Urinary bladder (tissue), 4 donors: ENCODE measurements at places on chromosomes 16 and 17. TPM values are rescaled to one million over a fixed set of nuclear protein-coding genes. Genes with fewer than 3 reads are reported as not detected.

NOG gene
- 1.9 TPM for total RNA-seq

DNA sequence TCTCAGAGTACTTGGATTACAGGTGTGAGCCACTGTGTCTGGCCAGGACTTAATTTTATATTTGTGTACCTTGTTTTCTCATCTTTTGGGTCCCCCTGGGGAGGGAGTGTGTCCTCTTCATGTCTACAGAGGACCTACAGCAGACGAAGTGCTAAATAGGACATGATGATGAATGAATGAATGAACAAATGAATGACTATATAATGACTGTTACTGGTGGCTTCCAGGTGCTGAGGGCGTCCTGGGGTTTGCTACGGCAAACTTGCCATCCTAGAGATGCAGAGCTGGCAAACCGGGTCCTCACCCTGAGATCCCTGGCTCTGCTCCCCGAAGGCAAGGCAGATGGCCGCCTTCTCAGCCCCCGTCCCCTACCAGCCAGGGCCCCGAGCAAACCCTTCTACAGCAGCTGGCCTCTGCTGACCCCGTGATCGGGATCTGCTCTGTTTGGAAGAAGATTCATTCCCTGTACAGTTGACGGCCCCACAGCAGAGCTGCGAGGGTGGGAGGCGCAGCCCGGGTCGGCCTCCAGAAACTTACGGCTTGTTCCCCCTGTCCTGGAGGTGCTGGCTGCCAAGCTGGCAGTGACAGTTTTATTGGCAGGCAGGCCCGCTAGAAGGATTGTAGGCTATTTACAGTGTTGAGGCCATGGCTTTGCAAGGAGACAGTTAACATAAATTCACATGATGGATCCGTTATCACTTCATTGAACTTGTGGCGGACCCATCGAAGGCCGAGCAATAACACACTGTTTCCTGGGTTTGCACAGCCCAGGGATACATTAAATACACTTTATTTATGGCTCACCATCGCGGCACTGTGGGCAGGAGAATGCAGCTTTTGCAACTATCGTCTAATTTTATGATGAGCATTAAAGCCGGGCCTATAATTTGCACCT, 197.7 kb upstream of the GSE1 start:
- no peak for DNase-seq

- DNase-seq: no peak
Observed at GRCh38 chr16:64475627-64476351, 646.1 kb downstream of the CDH11 start.

DNA sequence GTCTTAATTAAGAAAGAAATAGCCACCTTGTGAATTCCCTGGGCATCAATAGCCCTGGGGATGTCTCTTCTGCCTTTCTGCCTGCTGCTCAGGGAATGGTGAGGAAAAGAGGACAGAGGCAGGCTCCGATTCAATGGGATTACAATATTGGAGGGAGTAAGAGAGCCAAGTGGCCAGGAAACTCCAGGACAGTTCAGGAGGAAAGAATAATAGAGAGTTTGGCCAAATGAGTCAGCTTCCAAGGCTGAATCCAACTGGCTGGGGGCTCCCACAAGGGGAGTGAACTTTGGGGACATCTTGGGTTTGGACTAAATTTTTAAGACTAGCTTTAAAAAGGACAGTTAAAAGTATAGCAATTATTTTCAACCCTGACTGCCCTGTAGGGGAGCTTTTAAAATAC, 235.8 kb upstream of the ASIC2 start:
- DNase-seq: no peak

DNA sequence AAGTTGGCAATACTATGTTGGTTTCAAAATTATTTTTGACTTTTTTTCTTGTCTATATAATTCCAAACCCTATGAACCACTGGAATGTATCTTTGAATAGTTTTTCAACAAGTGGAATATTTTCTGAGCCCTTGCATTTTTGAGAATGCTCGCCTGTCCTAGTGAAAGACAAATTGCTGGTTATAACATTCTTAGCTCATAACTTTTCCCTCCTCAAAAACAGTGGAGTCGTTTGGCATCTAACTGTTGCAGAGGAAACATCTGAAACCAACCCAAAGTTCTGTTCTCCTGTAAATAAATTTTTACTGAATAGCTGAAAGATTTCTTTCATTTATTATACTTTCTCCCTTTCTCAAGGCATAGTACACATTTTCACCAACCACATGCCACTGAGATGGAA, 11.3 kb upstream of the COX10 start:
- no peak for DNase-seq

FNDC8 gene
- not detected for total RNA-seq

GRCh38 chr17:1803280-1803679, 26.4 kb downstream of the SMYD4 start:
- no peak for DNase-seq

TNP2 gene
- not detected for total RNA-seq

DNA sequence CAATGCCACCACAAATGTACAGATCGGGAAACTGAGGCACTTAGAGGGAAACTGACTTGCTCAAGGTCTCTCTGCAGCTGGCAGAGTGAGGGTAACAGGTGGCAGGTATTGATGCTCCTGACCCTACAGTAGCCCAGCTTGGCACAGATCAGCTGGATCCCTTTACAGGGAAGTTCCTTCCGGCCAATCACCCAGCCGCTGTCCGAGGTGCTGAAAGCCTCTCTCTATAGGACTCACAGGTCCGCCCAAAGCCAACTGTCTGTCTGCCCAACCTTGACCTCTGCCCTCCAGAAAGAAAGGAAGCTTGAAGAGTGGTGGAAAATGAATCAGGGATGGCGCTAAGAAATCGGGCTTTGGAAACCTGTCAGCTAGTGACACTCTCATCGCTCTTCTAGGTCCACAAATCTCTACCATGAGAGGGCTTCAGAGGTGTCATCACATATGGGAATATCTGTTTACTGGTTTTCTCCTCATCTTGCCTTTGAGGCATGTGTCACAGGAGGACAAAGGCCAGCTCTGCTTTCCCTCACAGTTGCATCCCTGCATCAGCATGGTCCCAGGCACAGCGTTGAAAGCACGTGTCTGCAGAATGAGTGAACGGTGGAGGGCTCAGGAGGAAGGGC, 246.2 kb downstream of the KATNIP start:
- peak; percentile 10 for DNase-seq

PNMT gene
- not detected for total RNA-seq

GRCh38 chr16:46687486-46687885, 1.5 kb downstream of the VPS35 start:
- DNase-seq: no peak

MSI2 gene
- total RNA-seq: 43.4 TPM

- no peak for DNase-seq
Observed at GRCh38 chr17:28667870-28668269, 5.9 kb downstream of the SUPT6H start.

GRCh38 chr17:1379930-1380313, 20.1 kb downstream of the YWHAE start:
- no peak for DNase-seq

GRCh38 chr16:67949645-67950044, 5.7 kb upstream of the LCAT start:
- DNase-seq: no peak
